CD14-positive monocyte (primary cell): ENCODE measurements at places on chromosomes 3 and 15. TPM values are rescaled to one million over a fixed set of nuclear protein-coding genes. Genes with fewer than 3 reads are reported as not detected.

DNA sequence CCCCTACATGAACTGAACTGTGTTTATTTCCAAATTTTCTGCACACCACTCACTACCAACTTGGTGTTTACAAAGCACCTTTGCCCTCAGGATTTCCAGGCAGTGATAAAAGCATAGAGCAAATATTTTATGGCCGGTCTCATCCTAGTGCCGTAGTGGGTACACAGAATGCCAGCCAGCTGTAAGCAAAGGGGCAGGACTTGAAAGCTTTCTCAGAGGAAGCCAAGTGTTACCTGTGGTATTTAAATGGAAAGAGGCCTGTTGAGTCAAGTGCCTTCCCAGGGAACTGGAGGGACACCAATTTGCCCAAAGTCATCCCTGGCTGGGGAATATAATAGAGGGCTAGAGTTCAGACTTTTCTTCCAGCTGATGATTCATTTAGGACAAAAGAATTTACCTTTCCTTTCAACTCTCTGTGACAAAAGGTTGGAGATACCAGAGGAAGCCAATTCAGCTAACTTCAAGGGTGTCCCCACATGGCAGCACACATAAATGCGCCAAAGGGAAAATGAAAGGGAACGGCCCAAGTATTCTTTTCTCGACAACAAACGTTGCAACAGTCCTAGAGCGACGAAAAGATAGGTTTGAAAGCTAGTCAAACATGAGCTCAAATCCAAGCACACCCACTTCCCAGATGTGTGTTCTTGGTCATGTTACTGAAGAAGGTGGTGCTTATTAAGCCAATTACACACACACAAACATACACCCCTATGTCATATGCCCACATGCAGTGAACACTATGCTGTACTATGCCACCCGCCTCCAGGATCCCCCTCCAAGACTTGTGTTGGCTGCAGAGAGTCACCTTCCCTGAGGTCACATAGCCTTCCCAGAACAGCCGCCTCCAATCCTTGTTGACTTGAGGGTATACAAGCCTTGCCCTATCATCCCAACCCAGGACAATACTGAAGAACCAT is 27.7 kb downstream of the MAGI1 start:
- H3K4me3 ChIP-seq = no peak overlapping the region
- no peaks in the 10 kb centered on the region for H3K4me1 ChIP-seq
- H3K36me3 ChIP-seq = no peaks in the 10 kb centered on the region
- DNase-seq = no peak
- no peak overlapping the region for H3K27ac ChIP-seq

GRCh38 chr15:98233873-98234272 is 273.4 kb downstream of the ARRDC4 start:
- H3K36me3 ChIP-seq = no peaks in the 10 kb centered on the region
- no peaks in the 10 kb centered on the region for H3K27me3 ChIP-seq
- no peaks in the 10 kb centered on the region for H3K4me1 ChIP-seq
- H3K4me3 ChIP-seq = no peak overlapping the region
- no peak overlapping the region for H3K27ac ChIP-seq

DNA sequence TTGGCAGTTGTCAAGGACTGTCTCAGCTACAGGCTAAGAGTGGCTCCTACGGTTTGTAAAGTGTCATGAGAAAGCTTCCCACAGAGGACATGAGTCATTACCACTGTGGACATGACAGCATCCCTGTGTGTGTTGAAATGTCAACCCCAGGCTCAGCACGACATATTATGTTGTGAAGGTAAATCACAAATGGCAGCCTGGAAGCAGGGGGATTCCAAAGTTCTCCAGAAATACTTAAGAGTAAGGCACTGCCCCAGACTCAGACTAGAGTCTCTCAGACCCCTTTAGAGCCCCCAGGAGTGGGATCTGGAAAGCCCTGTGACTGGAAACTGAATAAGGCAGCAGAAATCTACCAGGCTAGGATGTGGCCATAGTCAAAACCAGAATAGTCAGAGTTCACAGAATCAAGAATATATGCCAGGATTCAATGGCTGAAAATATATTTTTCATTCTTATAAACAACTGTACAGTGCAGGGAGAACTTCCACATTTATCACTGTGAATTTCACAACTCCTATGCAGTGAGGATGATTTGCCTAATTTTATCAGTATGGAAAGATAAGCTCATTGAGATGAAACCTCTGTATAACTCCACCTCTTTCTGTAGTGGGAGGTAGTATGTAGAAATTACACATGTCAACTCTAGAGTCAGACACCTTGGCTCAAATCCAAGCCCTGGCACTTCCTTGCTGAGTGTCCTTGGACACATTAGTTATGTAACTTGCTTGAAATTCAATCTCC is 237.1 kb upstream of the CFAP20DC start:
- peak; percentile 99 for DNase-seq
- peaks cover 26% of the 10 kb centered on the region for H3K4me1 ChIP-seq
- peak overlapping the region; percentile 98 for H3K27ac ChIP-seq
- H3K4me3 ChIP-seq = no peak overlapping the region

- no peak for DNase-seq
- H3K4me1 ChIP-seq = no peaks in the 10 kb centered on the region
- H3K4me3 ChIP-seq = no peak overlapping the region
- no peaks in the 10 kb centered on the region for H3K36me3 ChIP-seq
- H3K27me3 ChIP-seq = no peaks in the 10 kb centered on the region
These were observed 142.8 kb upstream of the IQSEC1 start for GRCh38 chr3:13215940-13216546.

DNA sequence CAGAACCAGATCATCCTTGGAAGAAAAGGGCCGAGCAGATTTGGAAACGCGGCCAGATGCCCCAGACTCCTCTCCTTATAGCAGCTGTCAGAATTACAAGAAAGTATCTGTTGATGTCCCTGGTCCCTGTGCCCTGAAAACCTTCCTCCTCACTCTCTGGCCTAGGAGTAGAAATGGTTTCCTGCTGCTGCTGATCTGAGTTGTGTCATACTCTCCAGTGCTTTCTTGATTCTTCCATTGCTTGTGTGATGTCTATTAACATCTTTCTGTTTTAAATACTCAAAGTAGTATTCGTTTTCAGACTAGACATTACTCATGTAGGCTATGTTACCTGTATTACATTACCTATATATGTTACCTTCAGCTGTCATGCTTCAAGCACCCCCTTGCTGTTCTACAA is 26.8 kb upstream of the HERC1 start:
- DNase-seq = no peak
- no peak overlapping the region for H3K27ac ChIP-seq
- no peaks in the 10 kb centered on the region for H3K36me3 ChIP-seq
- no peaks in the 10 kb centered on the region for H3K4me1 ChIP-seq
- H3K4me3 ChIP-seq = no peak overlapping the region

DNA sequence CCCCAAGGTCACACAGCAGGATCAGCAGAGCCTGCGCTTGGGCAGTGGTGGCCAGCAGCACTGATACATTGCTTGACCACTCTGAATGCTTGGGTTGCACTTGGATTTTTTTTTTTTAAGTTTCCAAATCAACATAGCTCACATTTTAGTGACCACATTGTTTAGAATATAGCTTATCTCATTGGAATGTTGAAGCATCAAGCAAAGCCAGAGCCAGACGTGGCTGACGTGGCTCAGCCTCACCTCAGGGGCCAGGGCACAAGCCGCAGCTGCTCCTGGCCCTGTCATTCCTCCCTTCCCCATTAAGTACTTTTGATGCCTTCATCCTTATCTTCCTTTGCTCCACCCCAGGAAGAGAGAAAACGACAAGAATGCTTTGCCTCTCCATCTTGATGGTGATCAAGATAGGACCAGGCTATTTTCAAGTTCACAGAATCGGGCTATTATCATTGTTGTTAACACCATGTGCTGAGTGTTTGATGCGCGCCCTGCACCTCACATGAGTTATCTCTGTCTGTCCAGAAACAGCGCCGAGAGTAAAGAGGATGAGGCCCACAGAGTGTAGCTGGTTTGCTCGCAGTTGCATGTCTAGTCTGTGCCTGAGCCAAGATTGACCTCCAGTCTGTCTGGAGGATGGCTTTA is 75.8 kb downstream of the AAGAB start:
- H3K36me3 ChIP-seq = peaks cover 24% of the 10 kb centered on the region
- no peak overlapping the region for H3K4me3 ChIP-seq
- H3K27me3 ChIP-seq = no peaks in the 10 kb centered on the region
- H3K4me1 ChIP-seq = peaks cover 44% of the 10 kb centered on the region

GRCh38 chr3:151145713-151146070 is 57.3 kb downstream of the GPR171 start:
- H3K4me3 ChIP-seq = no peak overlapping the region
- no peak overlapping the region for H3K27ac ChIP-seq
- no peaks in the 10 kb centered on the region for H3K27me3 ChIP-seq
- peaks cover 12% of the 10 kb centered on the region for H3K4me1 ChIP-seq

DNA sequence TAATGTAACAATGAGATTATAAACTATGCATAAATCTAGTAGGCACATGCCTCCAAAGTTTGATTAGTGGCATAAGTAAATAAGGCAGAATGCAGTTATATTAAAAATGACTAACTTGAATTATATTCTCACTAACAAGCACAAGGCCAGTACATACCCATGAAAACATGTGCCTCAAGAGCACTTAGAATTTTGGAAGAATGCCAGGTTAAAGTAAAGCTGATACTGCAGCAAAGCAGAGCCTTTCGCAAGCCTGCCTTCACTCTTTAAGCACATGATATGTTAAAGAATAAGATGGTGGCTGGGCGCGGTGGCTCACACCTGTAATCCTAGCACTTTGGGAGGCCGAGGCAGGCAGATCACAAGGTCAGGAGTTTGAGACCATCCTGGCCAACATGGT is 49.0 kb downstream of the KBTBD12 start:
- peaks cover 5% of the 10 kb centered on the region for H3K27me3 ChIP-seq
- H3K27ac ChIP-seq = no peak overlapping the region
- no peaks in the 10 kb centered on the region for H3K36me3 ChIP-seq
- H3K4me3 ChIP-seq = no peak overlapping the region

- no peak for DNase-seq
- H3K36me3 ChIP-seq = no peaks in the 10 kb centered on the region
- no peak overlapping the region for H3K27ac ChIP-seq
- H3K27me3 ChIP-seq = no peaks in the 10 kb centered on the region
- peaks cover 21% of the 10 kb centered on the region for H3K4me1 ChIP-seq
These were observed 3.5 kb upstream of the MESP1 start for GRCh38 chr15:89754361-89755154.

- no peak for DNase-seq
- H3K4me1 ChIP-seq = no peaks in the 10 kb centered on the region
- no peak overlapping the region for H3K27ac ChIP-seq
These were observed 20.1 kb downstream of the IFT57 start for GRCh38 chr3:108202080-108202479.

DNA sequence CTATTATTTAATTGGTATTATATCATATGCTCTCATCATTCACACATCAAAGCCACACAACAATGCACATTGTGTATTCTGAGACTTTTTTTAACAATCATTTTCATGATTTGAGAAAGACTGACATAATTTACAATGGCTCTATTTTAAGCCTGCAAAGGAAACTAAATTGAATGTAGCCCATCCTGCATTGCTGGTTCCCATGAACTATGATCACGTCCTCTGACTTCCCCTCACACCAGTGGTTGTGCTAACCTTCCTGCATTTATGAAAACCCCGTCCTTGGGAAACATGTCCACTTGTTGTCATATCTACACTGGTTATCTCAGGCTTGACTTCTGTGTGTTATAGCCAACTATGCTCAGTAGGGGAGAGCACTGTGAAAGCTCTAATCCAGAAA is 546.2 kb downstream of the MECOM start:
- no peak overlapping the region for H3K4me3 ChIP-seq
- H3K36me3 ChIP-seq = no peaks in the 10 kb centered on the region
- H3K27ac ChIP-seq = no peak overlapping the region
- no peaks in the 10 kb centered on the region for H3K27me3 ChIP-seq
- no peaks in the 10 kb centered on the region for H3K4me1 ChIP-seq
- DNase-seq = no peak

The CCDC80 gene
- not detected for polyA plus RNA-seq

The THRB gene
- polyA plus RNA-seq = not detected

The SATB1 gene
- 18.3 and 35.3 TPM in 2 replicates for polyA plus RNA-seq

The LMAN1L gene
- polyA plus RNA-seq = not detected

The NDN gene
- 0.56 TPM for polyA plus RNA-seq

The ZNF619 gene
- 1.3 and 3.4 TPM in 2 replicates for polyA plus RNA-seq

The TMEM158 gene
- 0.19 TPM for polyA plus RNA-seq

The CFAP92 gene
- polyA plus RNA-seq = 0.50 TPM

The TMEM207 gene
- not detected for polyA plus RNA-seq
